ENCODE measurements at places on chromosomes 1 and 21.

DNA sequence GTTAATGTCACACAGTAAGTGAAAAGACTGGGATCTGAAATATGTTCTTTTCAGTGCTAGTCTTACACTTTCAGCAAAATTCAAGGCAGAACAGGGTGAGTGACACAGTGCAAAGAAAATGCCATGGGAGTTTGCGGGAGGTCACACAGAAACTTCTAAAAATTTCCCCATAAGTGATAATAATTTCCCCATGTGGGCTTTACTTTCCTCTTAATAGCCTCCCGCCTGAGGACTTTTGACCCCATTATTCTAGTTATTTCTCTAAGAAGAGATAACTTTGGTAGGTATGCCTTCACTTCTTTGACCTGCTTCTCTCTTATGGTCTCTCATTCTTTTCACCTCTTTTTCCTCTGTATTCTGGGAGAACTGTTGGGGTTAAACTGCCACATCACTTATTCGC is 8.1 kb upstream of the DNAH14 start:
- no peak for DNase-seq

- DNase-seq, result no peak
These were observed 92.6 kb downstream of the ARHGEF10L start for GRCh38 chr1:17632106-17632505.

GRCh38 chr1:160474392-160475242 is 48.4 kb downstream of the SLAMF6 start:
- no peak for DNase-seq

DNA sequence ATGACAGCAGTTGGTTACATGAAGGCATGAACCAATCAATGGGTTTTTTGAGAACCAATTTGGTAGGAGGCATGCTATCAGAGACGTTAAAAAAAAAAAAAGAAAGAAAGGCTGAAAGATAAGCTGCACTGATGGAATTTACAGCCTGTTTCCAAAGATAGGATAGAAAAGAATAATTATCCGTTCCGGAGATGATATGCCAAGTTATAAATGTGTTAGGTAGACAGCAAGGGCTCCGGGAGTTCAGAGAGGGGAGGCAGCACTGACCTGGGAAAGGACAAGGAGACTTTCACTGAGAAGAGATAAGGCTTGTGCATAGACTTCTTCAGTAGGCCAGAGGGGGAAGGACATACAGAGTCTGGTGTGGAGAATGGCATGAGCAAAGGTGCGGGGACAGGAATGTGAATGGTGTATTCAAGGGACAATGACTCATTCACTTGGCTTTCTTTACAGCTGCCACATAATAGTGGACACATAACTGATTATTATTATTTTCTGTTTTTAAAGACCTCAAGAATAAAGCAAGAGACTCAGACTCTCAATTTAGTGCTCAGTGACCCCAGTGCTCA is 24.8 kb upstream of the ACBD6 start:
- no peak for DNase-seq

DNA sequence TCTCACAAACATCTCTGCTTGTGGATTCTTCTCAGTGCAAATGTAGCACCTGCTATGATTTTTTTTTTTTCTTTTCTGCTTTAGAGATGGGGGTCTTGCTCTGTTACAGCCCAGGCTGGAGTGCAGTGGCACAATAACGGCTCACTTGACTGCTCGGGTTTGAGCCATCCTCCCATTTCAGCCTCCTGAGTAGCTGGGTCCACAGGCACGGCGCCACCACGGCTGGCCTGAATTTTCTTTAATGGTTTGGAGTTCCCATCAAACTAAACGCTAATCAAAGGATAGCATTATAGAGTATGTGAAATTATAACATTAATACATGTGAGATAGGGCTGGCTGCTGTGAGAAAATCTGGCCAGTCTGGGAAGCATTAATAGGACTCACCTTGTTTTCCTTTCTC is 7.2 kb upstream of the PTGER3 start:
- DNase-seq, result no peak

- no peak for DNase-seq
These were observed 1995.8 kb downstream of the NCAM2 start for GRCh38 chr21:22993822-22994574.

- DNase-seq, result peak; percentile 40
These were observed 29.6 kb upstream of the PLA2G4A start for GRCh38 chr1:186798960-186799688.

GRCh38 chr1:39886757-39887231 is 3.5 kb upstream of the TRIT1 start:
- DNase-seq, result no peak

DNA sequence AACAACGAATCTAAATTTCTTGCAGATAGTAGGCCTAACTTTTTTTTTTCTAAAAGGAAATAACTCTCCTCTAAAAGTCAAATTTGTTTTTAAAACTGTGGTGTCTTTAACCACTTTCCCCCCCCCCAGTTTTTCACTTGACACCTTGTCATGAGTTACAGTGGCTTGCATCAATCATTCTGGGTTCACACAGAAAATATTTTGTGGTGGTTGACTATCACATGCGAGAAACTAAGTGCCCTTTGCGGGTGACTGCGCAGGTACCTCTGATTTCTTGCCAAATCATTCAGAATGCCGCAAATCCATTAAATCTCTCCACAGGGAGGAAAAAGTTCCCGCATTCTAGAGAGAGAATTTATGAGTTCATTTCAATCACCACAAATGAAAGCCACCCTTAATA is 23.8 kb upstream of the SAMSN1 start:
- no peak for DNase-seq

DNA sequence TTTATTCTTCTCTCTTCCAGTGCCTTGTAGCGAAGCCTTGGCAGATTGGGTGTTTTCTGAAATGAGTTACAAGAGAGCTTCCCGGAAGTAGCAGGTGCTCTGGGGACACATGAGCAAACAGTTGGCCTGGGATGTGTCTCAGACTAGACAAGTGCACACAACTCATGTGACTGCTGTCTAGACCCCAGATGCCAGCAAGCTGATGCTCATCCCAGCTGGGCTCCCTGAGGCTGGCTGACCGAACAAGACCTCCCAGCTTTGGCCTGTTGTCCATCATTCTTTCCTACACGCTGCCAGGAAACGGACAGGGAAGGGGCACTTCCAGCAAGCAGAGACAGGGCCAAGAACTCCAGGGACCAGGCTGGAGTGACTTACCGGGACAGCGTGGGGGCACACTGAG is 18.7 kb upstream of the CSF1 start:
- DNase-seq, result peak; percentile 47

GRCh38 chr1:27588256-27589232 is 15.4 kb downstream of the AHDC1 start:
- no peak for DNase-seq

GRCh38 chr1:209420276-209420675 is 163.2 kb upstream of the CAMK1G start:
- DNase-seq, result no peak

DNA sequence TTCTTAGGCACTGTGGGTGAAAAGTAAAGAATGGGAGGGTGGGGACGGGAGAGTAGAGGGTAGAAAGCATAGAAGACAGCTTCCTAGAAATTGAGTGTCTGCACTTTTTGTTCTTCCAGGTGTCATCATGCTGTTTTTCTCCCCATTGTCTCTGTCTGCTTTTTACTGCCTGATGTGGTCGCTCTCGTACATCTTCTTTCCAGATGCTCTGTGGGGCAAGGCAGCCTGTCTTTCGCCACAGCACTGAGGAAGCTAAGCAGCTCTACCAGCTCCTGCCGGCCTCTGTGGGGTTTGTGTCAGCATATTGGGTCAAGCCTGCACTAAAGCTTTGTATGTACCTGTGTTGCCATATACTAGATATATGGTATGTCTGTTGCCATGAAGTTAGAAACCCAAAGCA is 13.2 kb downstream of the TMEM269 start:
- DNase-seq, result no peak

DNA sequence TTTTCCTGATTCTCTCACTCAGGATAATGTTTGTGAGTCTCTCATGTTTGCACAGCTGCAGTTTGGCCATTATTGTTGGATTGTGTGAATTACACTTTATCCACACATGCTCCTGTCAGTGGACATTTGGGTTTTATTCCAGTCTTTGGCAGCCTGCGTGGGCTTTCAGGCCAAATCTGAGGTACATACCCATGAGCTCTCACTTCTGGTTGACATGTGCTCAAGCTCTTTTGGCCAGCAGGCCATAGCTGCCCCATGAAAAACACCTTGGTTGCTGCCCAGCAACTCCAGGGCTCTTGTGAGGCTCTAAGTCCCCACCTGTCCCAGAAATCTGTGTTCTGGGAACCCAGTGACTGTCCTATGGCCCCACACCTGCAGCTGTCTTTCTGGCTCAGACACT is 124.5 kb upstream of the GALNT2 start:
- peak; percentile 45 for DNase-seq

DNA sequence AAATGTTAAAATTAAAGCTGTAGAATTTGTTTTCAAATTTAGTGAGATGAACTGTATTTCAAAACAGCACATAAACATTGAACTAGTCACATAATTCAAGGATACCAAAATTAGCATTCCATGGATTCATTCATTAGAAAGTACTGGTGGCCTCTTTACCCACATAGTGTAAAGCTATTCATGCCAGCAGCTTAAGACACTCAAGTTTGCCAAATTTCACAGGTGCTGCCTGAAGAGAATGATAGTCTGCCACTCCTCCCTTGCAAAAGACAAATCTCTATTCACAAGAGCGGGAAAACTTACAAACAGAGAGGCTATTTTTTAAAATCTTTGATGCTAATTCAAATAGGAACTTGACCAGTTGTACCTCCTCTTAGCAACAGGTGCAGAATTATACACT is 337.0 kb downstream of the BRINP3 start:
- DNase-seq, result no peak

DNA sequence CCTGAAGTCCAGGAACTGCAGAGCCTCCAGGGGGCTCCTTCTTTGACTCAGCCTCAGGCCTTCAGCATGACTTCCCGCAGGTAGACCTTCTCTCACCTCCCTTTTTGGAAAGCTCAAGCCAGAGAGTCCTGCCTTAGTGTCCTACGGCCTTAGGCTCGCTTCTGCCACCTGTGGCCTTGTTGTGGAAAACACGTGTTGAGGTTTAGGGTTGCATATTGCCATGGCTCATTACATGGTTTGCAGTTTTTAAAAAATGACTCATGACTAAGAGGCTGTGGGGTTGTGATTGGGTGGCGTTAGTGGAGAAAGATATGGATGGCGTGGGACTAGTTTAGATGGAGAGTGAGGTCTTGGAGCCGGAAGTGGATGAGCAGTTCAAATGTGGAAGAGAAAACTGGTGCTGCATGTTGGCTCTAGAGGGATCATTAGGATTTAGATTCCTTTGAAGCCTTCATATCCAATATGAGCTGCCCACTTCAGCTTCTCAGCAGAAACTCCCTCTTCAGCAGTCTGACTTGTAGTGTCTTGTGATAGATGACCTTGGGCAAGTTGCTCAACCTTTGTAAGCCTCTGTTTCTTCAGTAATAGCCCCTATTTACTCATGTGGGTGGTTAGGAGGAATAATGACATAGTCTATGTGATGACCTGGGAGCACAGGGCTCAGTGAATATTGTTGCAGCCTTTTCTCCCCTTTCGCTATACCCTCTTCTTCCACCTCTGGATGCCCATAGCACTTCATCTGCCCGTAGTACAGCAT is 6.5 kb upstream of the FGGY start:
- DNase-seq, result peak; percentile 58

GRCh38 chr1:187413405-187414169 is 584.8 kb downstream of the PLA2G4A start:
- peak; percentile 69 for DNase-seq

GRCh38 chr1:235275836-235276235 is 52.1 kb downstream of the ARID4B start:
- no peak for DNase-seq

- DNase-seq, result peak; percentile 100
These were observed 28.2 kb downstream of the UBE2G2 start for GRCh38 chr21:44773291-44773932.

GRCh38 chr1:203311368-203312301 is 6.3 kb downstream of the BTG2 start:
- DNase-seq, result no peak

Data from NCI-H69 (cell line).